BJ (cell line): ENCODE measurements at places on chromosomes 6 and 20.
A peak's percentile ranks its signal among the peaks of the same experiment; 100 is the strongest.

- no peak for DNase-seq
These were observed 6.1 kb downstream of the NINL start for GRCh38 chr20:25579081-25579770.

DNA sequence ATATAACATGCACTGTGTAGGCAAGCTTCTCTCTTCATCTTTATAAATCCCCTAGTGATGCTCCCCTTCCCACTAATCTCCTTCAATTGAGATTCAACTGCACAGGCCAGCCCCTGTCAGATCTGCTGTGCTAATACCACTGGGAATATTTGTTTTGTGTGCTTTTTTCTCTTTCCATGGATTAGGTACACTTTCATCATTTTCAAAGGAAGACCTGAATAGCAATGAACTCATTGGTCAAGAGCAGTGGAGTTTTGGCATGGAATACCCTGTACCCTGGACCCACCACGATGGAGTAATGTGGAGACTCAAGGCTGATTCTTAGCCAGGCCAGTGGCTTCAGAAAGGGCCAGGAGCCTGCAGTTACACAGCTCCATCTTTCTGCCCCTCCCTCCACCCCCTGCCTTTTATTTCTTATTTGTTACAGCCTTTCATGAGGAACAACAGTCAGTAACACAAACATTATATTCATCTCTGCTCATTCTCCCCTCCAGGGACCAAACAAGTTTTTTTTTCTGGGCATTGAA, 75.4 kb upstream of the KCNG1 start:
- no peak for DNase-seq

DNA sequence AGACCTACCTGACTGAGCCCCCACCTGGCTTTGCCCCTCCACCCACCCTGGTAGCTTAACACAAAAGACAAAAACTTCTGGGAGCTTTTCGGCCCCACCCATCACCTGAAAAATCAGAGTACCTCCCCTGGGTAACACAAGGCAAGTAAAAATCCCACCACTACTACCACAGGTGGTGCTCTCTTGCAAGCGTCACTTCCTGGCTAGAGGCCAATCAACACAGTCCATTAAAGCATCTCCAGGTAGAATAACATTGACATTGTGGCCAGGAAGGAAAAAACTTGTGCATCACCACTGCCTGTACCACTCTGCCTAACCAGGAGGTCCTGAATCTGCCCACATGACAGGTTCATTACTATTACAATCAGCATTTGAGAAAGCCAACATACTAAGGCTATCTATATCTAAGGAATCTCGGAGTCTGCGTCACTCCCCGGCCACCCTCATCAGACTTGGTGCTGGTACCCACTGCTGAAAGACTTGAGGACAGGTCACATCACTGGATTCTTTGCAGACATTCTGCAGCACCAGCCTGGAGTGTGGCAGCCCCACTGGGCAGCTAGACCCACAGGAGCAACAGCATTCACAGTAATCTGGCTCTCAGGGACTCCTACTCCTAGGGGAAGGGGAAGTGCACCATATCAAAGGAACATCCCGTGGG, 125.9 kb downstream of the CDK19 start:
- DNase-seq = no peak

DNA sequence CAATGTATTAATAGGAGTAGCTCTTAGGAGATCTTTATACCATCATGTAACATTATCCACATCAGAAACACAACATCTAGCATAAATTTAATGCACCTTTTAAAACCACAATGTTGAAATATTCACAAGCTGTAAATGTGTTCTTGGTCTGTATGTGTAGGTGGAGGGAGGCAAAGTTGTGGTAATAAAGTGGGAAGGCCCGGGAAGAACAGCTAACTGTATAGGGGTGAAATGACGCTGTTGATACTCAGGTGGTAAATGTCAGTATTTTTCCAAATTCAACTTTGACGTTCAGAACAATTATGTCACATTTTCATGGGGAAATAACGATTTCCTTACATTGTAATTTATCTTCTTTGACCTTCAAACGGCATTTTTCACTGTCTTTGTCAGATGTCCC, 146.0 kb upstream of the STMND1 start:
- no peak for DNase-seq

DNA sequence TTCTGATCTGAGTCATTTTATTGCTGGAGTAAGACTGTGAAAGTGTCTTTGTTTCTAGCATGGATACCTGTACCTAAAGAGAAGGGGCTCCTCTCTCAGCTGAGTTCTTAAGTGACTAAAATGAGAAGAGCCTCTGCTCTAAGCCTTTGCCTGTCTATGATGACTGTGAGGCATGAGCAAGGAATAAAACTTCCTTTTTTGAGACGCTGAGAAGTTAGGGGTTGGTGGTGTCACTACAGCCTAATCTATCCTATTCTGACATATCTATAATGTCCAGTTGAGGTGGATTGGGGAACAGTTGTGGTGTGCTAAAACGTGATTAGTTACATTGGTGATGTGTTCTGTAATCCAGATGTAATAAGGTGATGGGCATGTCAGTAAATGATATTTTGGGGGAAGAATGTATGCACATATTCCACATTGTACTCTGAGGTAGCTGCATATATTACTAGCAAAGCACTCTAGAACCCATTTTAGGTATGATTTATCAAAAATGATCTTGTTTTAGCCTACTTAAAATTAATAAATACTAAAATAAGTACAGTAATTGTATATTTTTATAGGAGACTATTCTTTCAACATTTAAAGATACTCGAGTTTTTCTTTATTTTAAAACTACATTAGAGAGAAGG, 18.1 kb downstream of the ADGRB3 start:
- DNase-seq = no peak

DNA sequence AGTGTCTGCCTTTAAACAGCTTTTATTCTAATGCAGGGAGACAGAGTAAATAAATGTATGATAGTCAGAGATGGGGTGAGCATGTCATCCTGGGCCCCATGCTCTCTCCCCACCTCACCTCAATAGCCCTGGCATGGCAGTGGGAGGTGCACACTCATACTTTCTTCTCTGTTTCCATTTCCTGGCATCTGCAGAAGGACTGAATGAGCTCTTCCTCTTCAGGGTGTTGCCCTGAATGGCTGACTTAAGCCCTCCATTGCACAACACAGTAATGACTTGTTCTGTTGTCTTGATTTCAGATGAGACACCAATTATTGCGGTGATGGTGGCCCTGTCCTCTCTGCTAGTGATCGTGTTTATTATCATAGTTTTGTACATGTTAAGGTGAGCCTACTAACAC, 57.0 kb upstream of the GNRH2 start:
- DNase-seq = no peak

- no peak for DNase-seq
These were observed 13.8 kb downstream of the SIGLEC1 start for GRCh38 chr20:3698591-3699001.

DNA sequence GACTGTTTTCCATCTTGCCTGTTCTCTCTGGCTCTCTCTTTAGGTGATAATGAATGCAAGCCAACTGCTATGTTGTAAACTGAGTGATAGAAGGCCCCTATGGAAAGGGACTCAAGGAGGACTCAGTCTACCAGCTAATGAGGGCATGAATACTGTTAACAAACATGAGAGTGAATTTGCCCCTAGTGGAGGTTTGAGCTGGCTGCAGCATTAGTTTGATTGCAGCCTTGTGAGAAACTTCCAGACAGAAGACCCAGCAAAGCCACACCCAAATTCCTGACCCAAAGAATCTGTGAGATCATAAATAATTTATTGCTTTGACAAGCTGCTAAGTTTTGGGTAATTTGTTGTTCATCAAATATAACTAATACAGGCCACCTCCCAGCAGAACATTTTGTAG, 50.0 kb upstream of the PLCB1 start:
- no peak for DNase-seq

GRCh38 chr6:108453601-108454185, 107.0 kb upstream of the FOXO3 start:
- no peak for DNase-seq

DNA sequence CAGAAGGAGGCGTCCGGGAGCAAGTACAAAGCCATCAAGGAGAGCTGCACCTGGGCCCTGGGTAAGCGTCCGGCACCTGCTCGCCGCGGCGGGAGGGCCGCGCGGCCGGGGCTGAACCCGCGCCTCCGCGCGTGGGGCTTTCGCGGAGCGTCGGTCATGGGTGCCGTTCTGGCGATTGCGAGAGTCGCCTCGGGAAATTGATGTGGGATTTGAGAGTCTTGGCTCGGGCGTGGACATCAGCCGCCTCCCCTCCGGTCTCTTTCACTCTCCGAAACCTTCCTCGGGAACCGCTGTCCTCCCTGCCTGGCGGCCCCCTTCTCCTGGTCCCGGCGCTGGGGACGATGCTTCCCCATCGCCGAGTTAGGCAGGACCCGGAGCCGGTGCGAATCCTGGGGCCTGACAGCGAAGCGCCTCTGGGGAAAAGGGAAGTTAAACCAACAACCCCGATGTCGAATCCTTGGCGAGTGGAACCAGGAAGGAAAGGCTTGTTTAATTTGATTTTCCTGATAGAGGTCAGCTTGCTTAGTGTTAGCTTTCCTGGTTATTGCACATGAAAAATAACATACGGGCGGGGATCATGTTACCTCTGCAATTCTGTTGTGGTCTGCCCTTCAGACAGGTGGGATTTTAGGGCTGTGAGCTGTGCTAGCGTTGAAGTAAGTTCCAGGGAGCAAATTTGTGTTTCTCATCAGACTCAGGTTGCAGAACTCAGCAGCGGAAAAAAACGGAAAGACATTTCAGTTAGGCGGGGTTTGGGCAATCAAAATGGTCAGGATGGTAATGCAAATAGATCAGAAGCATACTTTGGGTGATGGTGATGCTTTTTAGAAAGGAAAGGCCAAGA, 594 bp downstream of the ARFGEF3 start:
- DNase-seq = no peak

- DNase-seq = no peak
These were observed 31.9 kb downstream of the TMEM181 start for GRCh38 chr6:158591810-158592209.

- DNase-seq = peak; percentile 34
These were observed 154.7 kb upstream of the LAMP5 start for GRCh38 chr20:9359561-9360308.

GRCh38 chr20:44731657-44732056, 14.0 kb upstream of the KCNK15 start:
- no peak for DNase-seq

- DNase-seq = no peak
These were observed 1.1 kb downstream of the PPP1R18 start for GRCh38 chr6:30685157-30686008.

- DNase-seq = no peak
These were observed 42.0 kb downstream of the CDS2 start for GRCh38 chr20:5168651-5169396.

DNA sequence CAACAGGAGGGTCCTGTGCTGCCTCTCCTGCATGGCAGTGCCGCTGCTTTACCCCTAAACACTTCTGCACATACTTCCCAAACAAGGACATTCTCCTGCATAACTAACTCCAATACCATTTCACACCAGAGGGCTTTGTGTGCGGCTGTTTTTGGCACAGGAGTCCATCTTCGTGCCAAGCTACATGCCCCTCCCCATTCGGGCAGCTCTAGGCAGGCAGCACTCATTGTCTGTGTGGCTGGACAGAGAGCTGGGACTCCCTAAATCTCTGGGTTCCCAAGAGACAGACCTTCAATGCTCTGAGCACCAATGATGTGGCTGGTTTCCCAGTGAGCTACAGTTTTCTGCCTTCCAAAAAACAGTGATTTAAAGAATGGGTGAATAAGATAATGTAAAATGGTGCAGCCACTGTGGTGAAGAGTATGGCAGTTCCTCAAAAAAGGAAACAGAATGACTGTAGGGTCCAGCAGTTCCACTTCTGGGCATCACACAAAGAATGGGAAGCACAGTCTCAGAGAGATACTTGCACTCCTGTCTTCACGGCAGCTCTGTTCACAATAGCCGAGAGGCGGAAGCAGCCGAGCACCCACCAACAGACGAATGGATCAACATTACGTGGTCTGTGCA, 80.3 kb upstream of the DUSP22 start:
- DNase-seq = no peak

GRCh38 chr20:56249244-56249955, 868 bp downstream of the MC3R start:
- DNase-seq = no peak

DNA sequence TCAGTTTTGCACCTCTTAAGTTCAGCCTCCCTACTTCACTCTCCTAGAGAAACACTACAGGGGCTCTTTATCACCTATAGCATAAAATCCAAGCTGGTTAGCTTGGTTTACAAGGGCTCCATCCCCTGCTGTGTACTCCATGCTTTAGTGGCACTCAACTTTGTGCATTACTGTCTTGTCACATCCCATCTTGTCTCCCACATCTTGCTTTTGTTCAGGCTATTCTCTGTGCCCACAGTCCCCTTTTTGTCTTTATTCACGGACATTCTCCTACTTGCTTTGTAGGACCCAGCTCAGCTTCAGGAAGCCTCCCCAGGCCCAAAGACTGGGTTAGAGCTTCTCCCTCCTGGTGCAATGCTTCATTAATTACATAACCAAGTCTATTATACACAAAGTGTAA, 107.9 kb upstream of the SPACA1 start:
- no peak for DNase-seq

DNA sequence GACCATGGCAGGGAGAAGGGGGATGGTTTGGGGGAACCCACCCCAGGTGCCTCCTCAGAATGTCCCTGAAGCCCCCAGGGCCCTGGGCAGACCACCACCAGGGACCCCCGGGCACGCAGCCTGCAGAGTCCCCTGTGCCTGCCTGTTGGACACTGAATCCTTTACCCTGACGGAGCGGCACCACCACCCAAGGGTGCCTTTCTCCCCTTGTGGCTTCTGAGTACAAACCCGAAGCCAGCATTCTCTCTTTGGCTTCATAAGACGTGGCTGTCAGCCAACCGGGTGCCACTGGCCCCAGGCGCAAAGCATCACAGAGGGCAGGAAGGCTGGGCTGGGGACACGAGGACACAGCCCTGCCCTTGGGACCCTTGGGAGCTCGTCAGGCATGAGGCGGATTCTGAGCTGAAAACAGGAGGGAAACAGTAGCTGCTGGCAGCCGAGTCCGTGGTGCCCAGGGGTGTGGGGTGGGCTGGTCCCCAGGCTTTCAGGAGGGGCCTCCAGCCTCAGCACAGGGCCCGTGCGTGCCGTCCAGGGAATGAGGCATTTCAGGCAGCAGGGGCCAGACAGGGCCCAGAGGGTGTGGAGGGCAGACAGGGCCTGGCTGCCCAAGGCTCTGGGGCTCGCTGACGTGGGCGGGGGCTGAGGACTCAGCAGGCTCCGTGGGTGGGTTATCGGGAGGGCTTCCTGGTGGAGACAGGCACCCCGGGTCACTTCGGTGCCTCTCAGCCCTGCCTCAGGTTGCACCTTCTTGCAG, 3.5 kb downstream of the COL9A3 start:
- DNase-seq = no peak

DNA sequence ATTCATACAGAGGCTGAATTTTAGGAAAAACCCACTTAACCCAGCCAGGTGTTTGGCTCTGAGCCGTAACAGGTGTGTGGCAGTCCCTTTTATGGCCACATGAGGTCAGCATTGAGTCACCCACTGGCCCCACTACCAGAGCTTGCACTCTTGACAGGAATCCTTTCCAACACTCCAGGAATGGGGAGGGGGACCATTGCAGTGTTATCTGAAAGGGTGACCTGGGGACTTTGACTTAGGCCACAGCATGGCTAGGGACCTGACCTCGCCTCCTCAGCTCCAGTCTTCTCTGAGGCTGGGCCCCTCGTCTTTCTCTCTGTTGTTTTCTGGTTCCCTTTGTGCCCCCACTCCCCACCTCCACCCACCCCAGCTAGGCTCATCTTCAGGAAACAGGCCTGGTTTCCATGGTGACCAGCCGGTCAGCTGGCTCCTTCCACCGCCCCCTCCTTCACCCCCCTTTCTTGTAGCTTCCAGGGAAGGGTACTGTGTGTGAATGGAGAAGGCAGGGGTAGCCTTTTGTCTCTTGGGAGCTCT, 2.1 kb upstream of the TMEM151B start:
- DNase-seq = no peak

GRCh38 chr6:80544976-80545722, 438.7 kb downstream of the BCKDHB start:
- DNase-seq = no peak
